CD4-positive, alpha-beta T cell treated with Interleukin-2 at 100 ng/mL for 4 hours (primary cell): ENCODE measurements at places on chromosomes 7 and 10.

GRCh38 chr10:119608316-119609155 lies 11.8 kb upstream of the TIAL1 start:
- peak; percentile 43 for DNase-seq

DNA sequence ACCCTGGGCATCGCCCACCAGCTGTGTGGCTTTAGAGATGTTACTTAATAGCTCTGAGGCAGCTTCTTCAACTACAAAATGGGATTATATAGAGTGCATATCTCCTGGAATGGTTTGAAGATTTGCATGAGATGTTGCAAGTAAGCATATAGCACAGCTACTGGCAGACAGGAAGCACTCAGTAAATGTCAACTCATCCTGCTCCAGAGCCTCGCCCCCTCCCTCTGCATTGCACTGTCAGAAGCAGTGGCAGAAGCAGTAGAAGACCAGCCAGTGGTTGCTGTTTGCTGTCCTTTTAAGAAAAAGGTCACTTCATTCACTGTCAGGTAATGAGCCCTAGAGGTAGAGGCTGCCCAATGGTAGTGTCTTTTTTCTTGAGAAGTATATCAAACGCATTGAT lies 180.0 kb upstream of the GHITM start:
- DNase-seq = no peak

DNA sequence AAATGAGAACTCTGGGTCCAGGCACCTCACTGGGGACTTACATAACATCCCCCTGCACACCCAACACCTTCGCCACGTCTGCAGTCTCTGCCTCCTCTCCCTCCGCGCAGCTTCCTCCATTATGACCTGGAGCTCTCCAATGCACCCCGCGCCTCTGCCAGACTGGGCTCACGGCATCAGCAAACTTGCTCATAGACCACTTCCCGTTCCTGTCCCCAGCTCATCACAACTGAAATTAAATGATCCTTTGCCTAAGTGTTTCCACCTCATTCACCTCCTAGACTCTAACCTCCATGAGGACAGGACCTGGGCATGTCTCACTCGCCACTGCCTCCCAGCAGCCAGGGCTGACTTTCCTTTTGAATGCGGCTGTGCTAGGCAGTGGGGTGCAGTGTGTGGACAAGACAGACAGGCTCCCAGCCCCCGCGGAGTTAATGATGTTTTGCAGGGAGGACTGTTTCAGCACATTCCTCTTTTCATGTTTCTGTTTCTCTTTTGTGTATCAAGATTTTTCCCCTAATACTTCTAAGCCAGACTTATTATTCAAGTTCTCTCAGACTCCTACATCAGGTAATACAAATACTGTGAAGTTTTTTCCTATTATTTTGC lies 18.8 kb downstream of the CHST15 start:
- DNase-seq = peak; percentile 7

DNA sequence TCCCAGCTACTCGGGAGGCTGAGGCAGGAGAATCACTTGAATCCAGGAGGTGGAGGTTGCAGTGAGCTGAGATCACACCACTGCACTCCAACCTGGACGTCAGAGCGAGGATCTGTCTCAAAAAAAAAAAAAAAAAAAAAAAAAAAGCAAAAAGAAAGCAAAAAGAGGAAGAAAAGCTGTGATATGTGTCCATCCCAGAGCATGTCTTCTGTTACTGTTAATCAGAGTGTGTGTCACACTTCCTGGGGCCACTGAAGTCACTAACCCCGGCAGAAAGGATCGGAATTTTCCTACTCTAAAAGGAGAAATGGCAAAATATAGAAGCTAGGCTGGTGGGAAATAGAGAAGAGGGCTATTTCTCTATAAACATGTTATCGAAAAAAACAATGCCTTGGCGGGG lies 11.9 kb downstream of the PIK3AP1 start:
- DNase-seq = no peak

- no peak for DNase-seq
Measured at GRCh38 chr10:89351780-89352597, 24.2 kb downstream of the IFIT3 start.

GRCh38 chr7:37782166-37782565 lies 66.2 kb upstream of the NME8 start:
- DNase-seq = no peak

GRCh38 chr7:51226063-51226755 lies 90.4 kb downstream of the COBL start:
- DNase-seq = no peak

DNA sequence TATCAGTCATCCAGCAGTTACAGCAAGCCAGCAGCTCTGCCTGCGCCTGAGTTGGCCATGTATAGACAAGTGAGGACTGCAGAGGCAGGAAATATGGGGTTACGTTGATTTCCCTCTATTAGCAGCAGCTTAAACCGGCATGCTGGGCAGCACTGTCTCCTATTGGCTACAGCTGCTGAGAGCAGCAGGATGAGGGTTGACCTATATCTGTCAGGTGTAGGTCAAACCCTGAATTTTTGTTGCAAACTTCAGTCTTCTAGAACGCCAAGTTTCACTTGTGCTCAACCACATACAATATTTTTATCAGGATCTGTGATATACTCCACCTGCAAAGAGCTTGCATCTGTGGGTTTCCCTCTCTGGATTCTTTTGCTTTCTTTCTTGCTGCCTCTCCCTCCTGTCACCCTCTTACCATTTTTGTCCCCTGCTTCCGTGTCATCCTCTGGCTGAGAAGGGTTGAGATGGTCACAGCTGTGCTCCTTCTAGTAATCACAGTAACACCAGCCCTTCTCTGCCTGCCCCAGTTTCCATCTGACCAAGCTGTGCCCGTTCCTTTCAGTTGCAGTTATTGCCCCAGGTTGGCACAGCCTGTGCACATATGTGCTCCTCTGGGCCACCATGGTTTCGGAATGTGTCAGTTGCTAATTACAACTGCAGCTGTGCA lies 23.8 kb upstream of the GLCCI1 start:
- DNase-seq = peak; percentile 64

DNA sequence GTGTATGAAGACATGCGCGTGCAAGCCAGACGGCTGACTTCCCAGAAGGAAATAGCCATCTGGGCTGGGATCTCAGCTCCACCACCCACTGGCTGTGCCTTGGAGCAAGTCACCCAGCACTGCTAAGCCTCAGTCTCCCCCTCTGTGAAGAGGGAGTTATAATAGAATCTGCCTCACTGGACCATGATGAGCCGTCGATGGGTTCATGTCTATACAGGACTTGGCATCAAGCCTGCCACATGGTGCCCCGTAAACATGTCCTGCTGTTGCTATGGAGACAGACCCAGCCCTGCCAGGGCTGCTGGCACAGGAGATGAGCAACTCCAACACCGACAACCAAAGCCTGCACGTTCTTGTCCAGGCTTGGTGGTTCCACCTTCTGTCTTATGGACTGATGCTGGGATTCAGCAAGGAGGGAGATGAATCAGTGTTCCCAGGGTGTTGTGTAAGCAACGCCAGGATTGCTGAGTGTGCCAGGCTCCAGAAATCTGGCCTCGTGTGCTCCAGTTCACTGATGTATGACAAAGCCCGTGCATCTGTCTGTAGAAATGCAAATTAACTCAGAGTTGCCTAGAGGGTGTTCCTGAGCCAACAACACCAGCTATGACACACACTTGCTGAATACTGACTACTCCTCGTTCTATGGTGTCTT lies 5.6 kb downstream of the GPR15LG start:
- DNase-seq = peak; percentile 40
